ENCODE measurements at places on chromosomes 12 and 14.

DNA sequence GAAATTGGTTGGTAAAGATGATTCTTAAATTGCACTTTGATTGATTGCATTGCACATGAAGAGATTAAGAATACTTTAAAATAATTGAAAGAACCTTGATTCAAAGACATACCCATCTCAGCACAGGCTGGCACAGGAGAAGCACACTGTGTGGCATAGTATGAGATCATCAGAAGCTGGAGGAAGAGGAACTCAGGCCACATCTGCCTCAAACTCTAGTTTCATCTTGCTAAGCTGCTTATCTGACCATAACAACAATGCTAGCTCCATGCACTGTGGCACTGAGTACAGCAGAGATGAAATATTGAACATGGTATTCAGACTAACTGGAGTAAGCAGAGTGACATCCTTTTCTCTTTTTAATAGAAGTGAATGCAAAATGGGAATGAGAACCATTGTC lies 99.1 kb downstream of the TBC1D30 start:
- no peak for DNase-seq

GRCh38 chr14:60691383-60692113 lies 32.6 kb downstream of the SIX4 start:
- no peak for DNase-seq

DNA sequence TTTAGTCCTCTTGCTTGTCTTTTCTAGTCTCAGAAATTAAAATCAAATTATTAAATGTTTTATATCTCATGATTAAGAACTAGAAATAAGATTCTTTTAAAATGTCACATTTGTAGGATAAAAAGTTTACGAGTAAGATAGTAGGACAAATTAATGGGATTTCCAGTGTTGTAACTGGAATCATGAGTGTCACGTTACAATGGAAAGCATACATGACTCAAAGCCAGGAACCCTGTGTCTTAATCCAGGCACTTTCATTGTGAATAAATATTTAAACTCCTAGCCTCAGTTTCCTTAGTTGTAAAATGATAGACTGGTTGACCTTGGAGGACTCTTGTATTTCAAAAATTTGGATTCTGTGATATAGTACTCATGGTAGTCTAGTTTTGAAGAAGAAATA lies 84.9 kb downstream of the MIA2 start:
- no peak for DNase-seq

- DNase-seq, result no peak
These were observed 241.7 kb downstream of the AEBP2 start for GRCh38 chr12:19681007-19681406.

DNA sequence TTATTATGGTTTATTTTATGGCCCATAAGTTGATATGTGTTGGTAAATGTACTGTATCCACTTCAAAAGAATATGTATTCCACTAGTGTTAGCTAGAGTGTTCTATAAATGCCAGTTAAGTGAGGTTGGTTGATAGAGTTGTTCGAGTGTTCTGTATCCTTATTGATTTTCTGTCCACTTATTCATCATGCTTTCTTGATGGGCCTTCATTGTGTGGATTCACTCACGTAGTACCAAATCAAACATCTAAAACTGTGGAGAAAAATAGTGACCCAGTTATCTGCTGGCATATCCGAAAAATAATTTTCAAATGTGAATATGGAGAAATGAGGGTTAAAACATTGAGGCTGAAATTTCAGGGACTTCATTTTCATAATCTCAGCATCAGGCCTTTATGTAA lies 230.4 kb downstream of the TRHDE start:
- no peak for DNase-seq

DNA sequence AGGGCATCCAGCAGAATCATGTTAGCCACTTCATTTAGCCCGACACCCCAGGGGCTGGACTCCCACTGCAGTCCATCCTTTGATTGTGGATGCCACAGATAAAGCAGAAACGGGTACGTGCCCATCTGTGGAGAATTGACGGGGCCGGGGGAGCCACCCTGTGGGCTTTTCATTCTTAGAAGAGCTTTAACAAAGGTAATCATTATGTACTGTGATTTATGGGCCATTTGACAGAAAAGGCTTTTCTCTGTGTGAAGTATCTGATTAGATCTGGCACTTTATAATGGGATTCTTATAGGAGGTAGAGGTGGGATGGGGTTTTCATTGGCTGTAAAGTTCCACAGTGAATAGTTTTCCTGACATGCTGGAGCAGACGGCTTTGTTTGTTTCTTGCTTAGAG lies 40.4 kb downstream of the AACS start:
- DNase-seq, result no peak

- no peak for DNase-seq
These were observed 1535.9 kb upstream of the FLRT2 start for GRCh38 chr14:83994020-83994419.

DNA sequence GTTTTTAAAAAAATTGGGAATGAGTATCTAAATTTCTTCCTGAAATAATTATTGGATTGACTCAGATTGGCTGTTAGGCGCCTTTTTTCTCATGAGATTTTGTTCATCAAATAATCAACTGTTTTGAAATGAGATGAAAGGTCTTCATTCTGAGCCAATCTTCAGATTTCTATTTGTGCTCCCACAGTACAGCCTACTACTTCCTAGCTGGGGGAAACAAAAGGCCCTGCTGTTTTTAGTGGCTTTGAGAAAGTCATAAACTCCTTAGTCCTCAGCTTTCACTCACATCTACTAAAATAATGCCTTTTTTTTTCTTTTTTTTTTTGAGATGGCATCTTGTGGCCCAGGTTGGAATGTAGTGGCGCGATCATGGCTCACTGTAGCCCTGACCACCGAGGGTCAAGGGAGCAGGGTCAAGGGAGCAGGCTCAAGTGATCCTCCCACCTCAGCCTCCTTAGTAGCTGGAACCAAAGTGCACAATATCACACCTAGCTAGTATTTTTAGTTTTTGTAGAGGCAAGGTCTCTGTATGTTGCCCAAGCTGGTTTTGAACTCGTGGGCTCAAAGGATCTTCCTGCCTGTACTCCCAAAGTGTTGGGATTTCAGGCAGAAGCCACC lies 15.2 kb downstream of the NACA start:
- DNase-seq, result no peak
